ENCODE measurements at places on chromosomes 12 and 14.

GRCh38 chr12:1246637-1247036 is 255.6 kb downstream of the ERC1 start:
- DNase-seq = no peak

DNA sequence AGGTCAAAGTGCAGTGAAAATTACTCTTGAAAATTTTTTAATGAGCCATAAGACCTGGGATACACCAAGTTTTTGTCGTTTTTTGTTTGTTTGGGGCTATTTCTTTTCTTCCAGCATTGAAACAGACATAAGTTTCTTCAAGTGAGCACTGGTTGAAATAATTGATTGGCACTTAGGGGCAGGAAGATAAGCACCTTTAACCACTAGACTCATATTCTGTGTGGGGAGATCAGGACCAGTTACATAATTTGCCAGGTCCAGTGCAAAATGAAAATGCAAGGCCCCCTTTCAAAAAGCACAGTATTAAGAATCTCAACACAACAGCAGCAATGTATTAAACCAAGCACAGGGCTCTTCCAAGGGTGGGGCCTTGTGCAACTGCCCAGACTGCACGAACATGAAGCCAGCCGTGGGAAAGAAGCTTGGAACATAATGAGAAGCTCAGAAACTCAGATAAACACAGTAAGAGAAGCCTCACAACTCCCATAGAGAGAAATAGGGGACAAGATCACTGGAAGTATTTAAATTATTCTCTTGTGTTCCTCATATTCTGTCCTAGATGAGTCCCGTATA is 3.2 kb upstream of the TCP11L2 start:
- DNase-seq = no peak

- DNase-seq = peak; percentile 99
Measured at GRCh38 chr12:50167049-50167828, at the start of gene CERS5. CERS5 (minus strand) TSS chr12:50167369; CDS start chr12:50167297, 72 bp downstream.

- DNase-seq = no peak
Measured at GRCh38 chr12:102120886-102121285, 903 bp downstream of the PARPBP start.

DNA sequence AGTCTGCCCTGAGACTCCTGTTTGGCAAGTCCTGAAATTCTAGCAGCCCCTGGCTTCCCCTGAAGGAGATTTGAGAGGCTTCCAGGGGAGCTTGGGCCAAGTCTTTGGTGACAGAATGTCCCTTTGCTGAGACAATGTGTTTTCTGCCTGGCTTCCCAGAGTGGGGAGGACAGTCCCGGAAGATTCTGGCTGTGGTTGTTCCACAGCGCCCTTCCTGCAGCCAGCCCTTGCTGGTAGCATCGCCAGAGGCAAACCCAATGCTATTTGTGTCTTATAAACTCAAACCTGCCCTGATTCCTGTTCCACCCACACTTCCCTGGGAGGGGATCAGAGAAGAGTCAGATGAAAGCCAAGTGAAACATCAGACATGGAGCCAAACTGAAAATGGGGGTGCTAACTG is 56.4 kb upstream of the OAS1 start:
- no peak for DNase-seq

DNA sequence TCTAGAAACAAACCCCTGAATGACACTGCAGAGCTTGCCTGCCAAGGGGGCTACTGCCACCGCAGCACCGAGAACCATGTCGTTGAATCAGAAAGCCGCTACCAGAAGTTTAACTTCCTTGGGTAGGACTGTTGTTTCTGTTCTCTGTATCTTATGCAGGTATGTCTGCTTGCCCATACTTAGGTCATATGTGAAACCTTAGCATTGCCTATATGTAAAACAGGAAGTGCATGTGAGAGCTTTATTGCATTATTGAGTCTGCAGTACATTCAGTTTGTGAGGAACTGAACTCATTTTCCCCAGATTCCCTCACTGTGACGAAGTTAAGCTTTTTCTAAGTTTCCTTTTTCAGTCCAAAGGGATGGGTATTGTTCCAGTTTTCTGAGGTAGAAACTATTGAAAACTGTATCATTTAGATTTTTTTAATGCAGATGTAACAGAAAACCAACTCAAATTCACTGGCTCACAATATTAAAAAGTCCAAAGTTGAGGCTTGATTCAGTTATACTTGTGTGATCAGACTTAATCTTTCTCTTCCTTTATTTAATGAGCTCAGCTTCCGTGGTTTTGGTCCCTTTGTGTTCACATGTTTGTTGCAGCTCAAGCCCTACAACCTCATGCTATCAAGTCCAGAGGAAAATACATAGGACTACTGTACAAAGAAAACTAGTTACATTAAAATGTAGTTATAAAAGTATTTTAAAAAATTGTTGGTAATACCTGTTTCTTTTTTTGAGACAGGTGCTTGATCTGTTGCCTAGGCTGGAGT is 6.9 kb downstream of the FBXO34 start:
- DNase-seq = no peak

DNA sequence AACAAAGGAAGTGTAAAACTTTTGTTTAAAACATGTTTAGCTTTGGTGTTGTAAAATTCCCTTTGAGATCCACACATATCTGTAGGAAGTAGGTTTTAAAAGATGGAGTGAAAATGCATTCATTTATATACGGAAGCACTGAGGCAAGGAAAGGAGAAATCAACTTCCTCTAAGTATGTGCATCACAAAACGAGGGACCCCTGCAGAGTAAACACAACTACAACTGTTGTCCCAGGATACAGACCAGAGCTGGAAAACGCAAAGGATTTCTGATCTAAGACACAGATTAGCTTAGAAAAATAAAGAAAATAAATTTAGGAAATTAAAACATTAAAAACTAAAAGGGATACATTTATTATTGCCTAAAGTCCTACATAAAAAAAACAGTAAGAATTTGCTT is 297.6 kb downstream of the MED13L start:
- no peak for DNase-seq

DNA sequence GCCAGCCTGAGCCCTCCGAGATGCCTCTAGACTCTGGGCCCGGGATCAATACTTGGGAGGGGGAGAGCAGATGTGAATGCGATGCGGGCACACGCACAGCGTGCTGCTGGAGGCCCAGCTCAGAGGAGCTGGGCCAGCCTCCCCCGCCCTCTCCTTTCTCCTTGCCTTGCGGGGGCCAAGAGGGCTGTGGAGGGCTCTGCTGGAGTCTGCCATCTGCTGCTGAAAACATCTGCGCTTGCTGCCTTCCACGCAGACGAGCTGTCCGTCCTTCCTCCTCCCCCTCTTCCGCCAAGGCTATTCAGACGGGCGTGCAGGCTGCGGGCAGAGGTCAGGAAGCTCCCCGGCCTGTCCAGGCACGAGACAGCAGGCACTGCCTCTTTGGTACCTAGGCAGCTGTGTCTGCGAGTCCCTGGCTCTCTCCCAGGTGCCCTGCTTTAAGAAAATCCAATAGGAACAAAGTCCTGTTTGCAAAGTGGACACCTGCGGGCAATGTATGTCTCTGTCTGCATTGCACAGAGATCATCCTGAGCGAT is 75.2 kb downstream of the SPRING1 start:
- no peak for DNase-seq

GRCh38 chr12:91774434-91774921 is 371.2 kb downstream of the BTG1 start:
- no peak for DNase-seq

- no peak for DNase-seq
Measured at GRCh38 chr12:26122681-26123481, 2.0 kb downstream of the BHLHE41 start.

DNA sequence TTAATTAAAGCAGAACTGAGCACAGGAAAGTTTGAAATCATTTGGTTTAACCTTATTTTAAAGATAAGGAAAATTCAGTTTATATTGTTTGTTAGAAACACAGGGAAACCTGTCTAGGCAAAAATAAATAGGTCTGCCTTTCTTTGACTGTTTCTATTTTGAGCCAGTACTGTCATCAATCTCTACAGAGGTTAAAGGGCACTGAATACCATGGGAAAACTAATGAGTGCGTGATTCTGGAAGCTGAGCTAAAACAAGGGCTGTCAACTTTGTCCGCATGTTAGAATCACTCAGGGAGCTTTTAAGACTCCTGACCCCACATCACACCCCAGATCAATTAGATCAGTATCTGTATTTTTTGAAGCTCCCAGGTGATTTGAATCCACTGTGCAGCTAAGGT is 38.8 kb downstream of the NOPCHAP1 start:
- DNase-seq = no peak

- no peak for DNase-seq
Measured at GRCh38 chr12:10779103-10779502, 23.3 kb downstream of the TAS2R7 start.

DNA sequence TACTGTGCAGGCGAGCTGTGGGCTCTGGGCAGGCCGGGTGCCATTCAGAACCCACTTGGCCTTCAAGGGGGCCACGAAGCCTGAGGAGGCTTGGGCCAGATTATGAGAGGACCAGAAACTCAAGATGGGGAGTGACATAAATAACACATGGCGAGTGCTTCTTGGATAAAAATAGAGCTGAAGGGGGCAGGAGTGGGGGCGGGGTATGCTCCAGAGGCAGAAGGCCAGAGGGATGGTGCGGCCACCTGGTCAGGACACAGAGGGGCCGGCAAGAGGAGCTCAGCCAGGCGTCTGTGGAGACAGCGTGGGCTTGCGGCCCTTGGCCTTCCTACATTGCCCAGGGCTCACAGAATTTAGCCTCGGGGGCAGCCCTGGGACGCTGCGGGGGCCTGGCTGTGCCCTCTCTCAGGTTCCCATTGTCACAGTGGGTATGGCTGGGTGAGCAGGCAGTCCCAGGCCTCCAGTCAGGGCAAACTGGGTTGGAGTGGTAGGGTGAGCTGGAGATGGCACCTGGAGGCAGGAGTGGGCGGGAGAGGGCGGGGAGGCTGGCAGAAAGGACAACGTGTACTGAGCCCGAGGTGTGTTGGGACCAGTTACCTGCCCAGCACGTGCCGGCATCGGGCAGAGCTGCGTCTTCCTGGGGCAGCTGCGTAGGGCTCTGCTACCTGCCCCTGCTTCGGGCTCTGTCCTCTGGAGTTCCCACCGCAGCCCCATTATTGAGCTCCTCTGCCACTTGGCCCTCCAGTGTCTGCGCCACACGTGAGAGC is 7.4 kb upstream of the SLC25A29 start:
- no peak for DNase-seq
